ENCODE measurements at places on chromosomes 16 and 17. TPM values are rescaled to one million over a fixed set of nuclear protein-coding genes. Genes with fewer than 3 reads are reported as not detected.

- no peak for DNase-seq
Observed at GRCh38 chr17:81723651-81724209, 11.6 kb downstream of the SLC25A10 start.

Gene TSPAN10
- total RNA-seq, result 4.0 TPM

- no peak for DNase-seq
Observed at GRCh38 chr17:5757314-5757907, 173.1 kb upstream of the NLRP1 start.

DNA sequence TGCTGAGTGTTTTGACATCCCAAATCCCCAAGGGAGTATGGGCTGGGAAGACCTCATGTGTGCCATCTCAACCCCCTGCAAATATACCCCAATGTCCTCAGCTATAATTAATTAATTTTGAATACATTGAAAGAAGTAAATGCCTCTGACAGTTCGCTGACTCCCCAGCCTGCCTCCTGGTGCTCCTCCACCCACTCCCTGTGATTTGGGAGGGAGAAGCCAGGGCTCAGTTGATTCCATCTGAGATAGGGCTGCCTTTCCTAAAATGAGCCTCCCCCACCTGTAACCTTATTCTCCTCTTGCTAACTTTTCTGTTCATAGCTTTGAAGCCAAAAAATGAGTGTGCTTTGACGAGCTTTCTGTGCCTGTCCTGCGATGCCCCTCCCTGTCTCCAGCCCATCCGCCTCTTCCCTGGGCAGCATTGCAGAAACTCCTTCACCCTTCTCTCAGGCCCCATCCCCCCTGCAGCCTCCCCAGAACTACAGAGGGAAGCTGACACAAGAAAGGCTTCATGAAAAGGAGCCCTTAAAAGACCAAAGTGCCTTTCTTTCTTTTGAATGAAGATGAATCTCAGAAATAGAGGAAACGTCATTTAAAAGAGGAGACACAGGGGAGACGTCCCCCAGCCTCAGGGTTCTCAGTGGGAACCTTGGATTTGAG lies 70.3 kb downstream of the HLF start:
- no peak for DNase-seq

DNA sequence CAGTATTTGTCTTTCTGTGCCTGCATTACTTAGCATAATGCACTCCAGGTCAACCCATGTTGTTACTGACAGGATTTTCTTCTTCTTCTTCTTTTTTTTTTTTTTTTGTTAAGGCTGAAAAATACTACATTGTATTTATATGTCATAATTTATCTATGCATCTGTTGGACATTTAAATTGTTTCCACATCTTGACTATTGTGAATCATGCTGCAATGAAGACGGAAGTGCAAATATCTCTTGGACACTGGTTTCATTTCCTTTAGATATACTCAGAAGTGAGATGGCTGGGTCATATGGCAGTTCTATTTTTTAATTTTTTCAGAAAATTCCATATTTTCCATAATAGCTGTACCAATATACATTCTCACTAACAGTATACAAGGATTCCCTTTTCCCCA lies 272.7 kb upstream of the PMFBP1 start:
- DNase-seq, result no peak

DNA sequence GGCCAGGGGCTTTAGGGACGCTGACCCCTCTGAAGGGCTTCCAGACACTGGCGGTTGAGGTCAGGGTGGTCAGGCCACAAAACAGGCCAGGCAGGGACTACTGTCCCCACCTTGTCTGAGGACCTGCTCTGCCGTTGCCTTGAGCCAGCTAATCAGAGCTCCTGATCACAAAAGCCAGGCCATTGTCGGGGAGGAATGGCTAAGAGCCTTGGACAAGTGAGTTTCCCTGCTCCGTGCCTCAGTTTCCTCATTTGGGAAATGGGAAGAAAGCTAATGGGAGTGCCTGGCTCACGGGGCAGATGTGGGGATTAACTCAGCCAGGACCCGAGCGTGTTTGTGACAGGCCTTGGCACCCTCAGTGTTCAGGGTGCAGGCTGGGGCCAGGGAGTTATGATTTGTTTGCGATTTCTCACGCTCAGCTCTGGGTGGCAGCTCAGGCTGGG lies 246.5 kb upstream of the CIBAR2 start:
- DNase-seq, result no peak

Gene NOTUM
- total RNA-seq, result 11.1 TPM

Gene EIF4A3
- total RNA-seq, result 192 TPM

GRCh38 chr17:40061609-40062038 lies 1.1 kb upstream of the THRA start:
- DNase-seq, result no peak

DNA sequence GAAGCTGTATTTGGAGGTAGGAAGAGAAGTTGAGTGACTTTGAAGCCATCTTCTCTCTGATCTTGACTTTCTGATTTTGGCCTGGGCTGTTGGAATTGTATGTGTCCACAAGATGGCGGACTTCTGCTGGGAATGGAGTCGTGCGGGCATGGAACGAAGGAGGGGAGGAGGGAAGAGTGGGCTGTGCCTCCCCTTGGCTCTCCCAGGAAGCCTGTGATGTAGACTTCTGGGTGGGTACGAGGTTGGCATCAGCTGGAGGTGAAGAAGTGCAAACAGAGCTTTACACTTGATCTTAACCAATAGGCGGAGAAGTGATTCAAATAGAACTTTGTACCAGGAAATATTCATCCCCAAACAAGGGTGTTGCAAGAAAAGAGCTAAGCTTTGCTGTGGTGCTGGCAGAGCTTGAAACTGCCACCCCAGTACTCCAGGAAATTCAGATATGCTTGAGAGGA lies 7.4 kb upstream of the TMEM220 start:
- DNase-seq, result peak; percentile 50

Gene IRX5
- 27.7 TPM for total RNA-seq

DNA sequence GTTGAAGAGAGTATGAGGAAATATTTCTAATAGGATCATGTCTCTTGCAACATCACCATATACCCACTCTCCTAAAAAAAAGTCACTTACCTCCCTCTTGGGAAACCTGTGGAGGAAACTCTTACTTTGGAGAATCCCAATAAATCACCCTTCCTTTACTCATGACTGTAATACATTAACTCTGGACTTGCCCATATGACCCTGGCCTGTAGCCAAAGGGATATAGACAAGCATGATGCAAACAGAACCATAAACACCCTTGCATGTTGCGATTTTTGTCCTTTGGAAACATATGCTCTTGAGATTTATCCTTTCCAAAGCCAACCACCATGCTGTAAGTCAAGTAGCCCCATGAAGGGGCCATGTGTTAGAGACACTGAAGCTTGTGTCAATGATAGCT lies 19.5 kb downstream of the CDH11 start:
- no peak for DNase-seq

- DNase-seq, result peak; percentile 45
Observed at GRCh38 chr16:68539711-68540239, 684 bp downstream of the ZFP90 start.

DNA sequence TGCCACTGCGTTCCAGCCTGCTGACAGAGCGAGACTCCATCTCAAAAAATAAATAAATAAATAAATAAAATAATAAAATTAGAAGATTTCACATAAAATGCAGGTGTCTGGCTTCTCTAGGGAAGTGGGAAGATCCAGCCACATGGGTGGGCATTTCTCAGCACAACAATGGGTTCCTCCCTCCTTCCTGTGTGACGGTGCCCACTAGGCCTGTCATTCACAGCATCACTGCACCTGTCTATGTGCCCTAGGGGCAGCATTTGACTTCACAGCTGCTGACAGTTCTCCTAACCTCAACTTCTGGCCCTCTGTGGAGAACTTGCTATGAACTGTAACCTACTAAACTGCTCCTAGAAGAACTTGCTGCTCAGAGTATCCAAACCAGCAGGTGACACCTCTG lies 3.0 kb downstream of the ABHD15 start:
- no peak for DNase-seq

Gene KRT32
- not detected for total RNA-seq

- no peak for DNase-seq
Observed at GRCh38 chr17:2563061-2563460, 30.4 kb upstream of the PAFAH1B1 start.

Gene OR3A3
- total RNA-seq, result not detected

- no peak for DNase-seq
Observed at GRCh38 chr16:3824121-3824795, 56.3 kb downstream of the CREBBP start.

DNA sequence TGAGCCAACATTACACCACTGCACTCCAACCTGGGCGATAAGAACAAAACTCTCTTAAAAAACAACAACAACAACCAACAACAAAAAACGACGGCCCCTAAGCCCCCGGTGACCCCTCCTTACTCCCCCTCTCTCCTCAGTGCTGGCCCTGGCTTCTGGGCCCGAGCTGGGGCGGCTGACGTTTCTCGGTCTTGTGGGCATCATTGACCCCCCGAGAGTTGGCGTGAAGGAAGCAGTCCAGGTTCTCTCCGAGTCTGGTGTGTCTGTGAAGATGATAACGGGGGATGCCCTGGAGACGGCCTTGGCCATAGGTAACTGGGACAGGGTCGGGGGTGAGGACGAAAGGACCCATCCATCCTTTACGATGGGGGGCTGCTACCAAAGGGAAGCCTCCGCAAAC lies 52.7 kb downstream of the MEAK7 start:
- DNase-seq, result peak; percentile 28

- no peak for DNase-seq
Observed at GRCh38 chr16:12091569-12092543, 115.3 kb downstream of the SNX29 start.

GRCh38 chr17:11618861-11619566 lies 20.7 kb downstream of the DNAH9 start:
- no peak for DNase-seq

DNA sequence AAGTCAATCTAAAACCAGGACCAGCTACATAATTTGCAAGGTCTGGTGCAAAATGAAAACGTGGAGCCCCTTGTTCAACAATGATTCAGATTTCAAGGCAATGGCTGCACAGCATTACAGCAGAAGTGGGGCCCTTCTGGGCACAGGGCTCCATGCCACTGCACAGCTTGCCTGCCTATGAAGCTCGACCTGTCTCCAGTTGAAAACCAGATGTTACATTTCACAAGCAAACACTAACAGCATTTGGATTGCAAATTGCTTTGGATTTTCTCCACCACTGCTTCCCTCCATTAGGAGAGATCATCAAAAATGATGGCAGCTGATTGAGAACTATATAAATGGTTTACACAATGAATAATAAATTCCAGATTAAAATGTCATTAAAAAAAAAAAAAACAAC lies 551.4 kb upstream of the ZFHX3 start:
- DNase-seq, result no peak

DNA sequence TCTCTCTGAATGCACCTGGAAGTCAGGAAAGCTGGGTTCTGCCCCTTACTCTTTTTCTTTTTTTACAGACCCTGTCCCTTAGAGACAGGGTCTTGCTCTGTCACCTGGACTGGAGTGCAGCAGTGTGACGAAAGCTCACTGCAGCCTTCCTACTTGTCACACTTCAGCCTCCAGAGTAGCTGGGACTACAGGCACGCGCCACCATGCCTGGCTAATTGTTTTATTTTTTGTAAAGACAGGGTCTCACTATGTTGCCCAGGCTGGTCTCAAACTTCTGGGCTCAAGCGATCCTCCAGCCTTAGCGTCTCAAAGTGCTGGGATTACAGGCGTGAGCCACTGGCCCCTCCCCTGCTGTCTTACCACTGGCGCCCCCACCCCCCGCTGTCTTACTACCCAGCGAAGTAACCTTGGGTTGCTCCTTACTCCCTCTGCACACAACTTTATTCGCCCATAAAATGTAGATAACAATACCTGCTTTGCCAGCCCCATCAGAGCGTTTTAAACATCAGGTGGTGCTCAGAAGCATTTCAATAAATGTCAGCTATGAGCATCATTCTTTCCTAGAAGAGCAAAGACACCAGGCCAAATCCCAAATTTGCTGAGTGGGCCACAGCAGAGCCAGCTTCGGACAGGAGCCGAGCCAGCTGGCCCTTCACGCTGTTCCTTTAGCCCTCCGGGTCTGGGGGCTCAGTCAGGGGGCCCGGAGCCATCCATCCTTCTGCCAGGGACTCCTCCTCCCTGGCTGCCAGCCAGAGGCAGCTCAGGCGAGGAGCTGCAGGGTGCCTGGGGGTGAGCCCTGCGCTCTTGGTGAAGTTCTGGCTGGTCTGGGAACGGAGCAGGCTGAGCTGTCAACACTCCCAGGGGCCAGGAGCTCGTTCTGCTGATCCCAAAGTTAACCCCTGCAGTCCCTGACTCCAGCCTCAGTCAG lies 24.4 kb downstream of the SRL start:
- no peak for DNase-seq

Gene RHBDL3
- not detected for total RNA-seq

GRCh38 chr17:29212681-29213121 lies 32.5 kb upstream of the MYO18A start:
- DNase-seq, result no peak

Gene SLC38A8
- total RNA-seq, result 0.79 TPM

GRCh38 chr17:78795861-78796516 lies 13.9 kb upstream of the CYTH1 start:
- DNase-seq, result no peak

Gene B9D1
- 11.5 TPM for total RNA-seq

- DNase-seq, result no peak
Observed at GRCh38 chr17:77882481-77883212, 75.9 kb upstream of the TNRC6C start.

DNA sequence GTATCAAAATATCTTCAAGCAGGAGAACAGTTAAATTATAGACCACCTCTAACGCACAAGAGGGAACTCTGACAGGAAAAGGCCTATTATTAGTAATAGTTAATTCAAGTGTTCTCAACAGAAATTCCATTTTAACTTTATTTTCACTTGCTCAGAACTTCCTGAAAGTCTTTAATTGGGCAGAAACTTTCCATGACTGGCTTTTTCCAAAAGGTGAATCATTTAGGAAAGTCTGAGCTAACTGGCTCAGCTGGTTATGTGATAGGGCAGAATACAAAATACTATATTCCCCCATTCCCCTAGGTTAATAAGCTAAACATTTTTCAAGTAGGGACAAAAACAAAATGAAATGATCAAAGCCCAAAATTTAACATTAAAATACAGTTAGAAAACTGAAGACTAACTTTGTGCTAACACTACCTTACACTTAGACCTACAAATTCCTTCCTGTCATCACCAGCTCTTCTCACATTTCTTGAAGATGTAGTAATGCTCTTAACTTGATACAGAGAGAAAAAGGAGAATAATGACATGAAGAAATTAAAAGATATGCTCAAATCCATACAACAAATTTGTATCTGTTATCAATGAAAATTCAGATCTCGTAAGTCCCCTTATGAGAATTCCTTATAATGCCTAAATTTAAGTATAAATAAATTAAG lies 31.0 kb downstream of the CFDP1 start:
- no peak for DNase-seq

Gene WDR81
- total RNA-seq, result 24.8 TPM

- peak; percentile 40 for DNase-seq
Observed at GRCh38 chr16:30567991-30568638, 3.4 kb downstream of the ZNF688 start.

Gene SP6
- 20.6 TPM for total RNA-seq

- DNase-seq, result no peak
Observed at GRCh38 chr16:61858988-61859387, 177.2 kb downstream of the CDH8 start.

DNA sequence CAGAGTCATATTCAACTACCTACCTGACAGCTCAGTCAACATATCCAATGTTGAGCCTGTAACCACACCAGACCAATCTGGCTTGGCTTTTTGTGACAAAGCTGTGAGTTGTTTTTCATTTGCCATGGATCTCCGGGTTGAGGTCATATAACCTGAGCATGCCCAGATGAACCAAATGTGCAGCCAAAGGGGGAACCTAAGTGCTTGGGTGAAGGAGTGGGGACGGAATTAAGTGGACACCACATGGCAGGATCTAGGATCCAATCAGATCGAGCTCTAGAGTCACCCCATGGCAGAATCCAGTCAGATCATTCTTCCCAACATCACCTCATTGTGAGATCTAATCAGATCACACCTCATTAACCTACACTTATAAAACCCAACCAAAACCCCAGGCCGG lies 258.6 kb downstream of the PHKB start:
- no peak for DNase-seq

Gene XAF1
- total RNA-seq, result not detected

Data from Caco-2 (cell line).